ENCODE measurements at places on chromosomes 5 and 9.

GRCh38 chr9:137242269-137243203 is 1.4 kb downstream of the TUBB4B start:
- no peak for DNase-seq

- DNase-seq, result no peak
Observed at GRCh38 chr5:108762660-108763059, 15.0 kb downstream of the FER start.

GRCh38 chr9:33080534-33080933 is 4.1 kb upstream of the SMU1 start:
- DNase-seq, result no peak

DNA sequence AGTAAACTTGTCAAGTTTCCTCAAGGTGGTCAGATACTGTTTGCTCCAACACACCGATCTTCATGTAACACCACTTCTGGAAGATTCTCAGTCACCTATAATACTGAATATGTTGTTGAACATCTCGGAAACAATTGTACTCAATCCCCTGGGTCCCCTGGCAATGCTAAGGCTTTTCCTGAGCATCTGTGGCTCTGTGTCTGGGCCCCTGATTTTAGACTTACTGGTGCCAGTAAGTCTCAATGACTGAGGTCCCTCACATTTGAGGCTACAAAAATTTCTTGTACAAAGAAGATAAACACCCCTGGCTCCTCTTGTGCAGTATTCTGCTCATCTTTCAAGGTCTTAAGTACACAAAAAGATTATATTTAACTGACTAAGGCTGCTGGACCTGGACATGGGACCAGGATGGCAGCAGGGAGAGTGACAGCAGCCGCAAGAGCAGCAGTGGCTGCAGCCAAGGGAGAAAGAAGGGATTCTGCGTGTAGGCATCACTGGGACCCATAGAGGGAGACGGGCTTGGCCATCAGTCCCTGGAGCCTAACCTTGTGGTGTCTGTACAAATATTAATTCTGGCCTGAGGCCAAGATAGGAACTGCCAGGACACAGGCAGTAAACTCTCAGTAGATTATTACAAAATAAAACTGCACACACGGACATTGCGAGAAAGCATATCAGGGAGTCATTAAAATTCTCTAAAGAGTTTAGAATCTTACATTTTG is 49.0 kb upstream of the TNPO1 start:
- DNase-seq, result no peak

DNA sequence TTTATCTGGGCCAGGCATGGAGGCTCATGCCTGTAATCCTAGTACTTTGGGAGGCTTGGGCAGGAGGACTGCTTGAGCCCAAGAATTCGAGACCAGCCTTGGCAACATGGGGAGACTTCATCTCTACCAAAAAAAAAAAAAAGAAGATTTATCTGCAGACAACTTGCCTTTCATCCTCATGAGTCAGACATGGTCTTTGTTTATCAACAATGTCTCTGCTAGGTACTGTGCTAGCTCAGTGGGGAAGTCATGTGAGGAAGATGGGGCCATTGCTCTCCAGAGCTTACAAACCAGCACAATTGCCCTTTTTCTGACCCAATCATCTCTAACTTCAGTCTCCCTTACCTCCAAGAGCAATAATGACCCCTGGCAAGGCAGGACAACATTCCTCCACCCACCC is 1.6 kb downstream of the URM1 start:
- peak; percentile 36 for DNase-seq
